ENCODE measurements at places on chromosomes 3 and 15.

DNA sequence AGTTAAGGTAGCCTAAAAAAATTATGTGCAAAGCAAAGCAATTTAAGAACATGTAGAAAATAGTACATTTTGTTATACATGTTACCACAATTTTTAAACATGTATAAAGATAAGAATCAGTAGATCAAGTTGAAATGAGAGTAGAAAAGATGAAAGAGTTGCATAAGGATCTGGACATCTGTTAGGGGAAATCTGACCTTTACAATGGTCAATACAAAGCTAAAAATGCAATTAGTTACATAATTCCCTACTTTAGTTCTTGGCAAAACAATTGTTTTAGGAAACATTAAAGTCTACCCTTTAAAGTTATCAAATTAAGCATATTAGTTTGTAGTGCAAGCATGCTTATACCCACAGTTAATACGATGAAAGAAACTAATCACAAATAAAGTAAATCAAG lies 32.7 kb downstream of the TOP2B start:
- DNase-seq: no peak

GRCh38 chr3:166634091-166634746 lies 745.9 kb downstream of the ZBBX start:
- no peak for DNase-seq

DNA sequence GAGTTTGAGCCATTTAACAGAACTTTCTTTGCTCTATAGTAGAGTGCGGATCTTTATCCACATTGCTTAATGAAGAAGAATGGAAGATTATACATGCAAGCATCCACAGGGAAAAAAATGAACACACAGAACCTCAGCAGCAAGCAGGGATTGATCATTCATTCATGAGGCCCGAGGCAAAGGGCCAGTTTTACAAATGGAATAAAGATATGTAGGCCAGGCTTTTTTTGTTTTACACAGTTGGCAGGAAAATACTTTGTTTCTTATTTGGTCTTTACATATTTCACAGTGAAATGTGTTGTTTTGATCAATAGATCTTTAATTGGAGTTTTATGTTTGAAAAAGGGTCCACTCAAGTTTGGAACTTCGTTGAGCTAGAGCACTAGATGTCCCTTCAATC lies 117.5 kb downstream of the LRTM1 start:
- no peak for DNase-seq

- no peak for DNase-seq
Observed at GRCh38 chr3:16461463-16462245, 51.8 kb downstream of the RFTN1 start.

DNA sequence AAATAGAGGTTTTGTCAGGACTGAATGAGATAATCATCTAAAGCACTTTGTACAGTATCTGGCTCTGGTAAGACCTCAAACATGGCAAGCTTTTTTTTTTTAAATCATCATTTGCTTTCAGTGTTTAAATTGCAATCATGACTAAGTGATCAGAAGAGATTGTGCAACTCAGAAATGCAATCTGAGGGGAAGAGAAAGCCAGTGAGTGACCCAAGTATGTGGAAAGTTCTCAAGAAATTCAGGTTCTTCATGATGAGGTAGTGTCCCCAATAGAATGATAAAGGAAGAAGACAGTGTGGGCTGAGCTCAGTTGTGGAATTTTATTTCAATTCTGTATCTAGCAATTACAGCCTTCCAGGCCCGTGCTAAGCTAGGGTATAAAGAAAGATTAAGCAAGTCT lies 132.2 kb upstream of the TBC1D5 start:
- DNase-seq: no peak

DNA sequence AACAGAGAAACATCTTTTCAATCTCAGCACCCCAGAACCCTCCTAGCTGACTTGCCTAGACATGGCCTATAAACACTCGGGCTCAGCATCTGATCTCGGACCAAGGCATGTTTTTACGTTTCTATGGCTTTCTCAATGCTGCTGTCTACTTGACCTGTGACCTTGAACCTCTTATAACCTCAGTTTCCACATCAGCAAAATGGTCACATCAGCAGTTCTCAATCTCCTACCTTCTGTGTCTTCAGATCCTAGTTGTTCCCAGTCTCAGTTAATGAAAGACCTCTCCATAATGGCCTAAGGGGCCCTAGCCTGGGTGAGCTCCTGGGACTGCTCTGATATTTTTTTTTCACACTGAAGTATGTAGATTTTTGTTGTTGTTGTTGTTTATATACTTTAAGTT lies 39.6 kb downstream of the SSUH2 start:
- no peak for DNase-seq

DNA sequence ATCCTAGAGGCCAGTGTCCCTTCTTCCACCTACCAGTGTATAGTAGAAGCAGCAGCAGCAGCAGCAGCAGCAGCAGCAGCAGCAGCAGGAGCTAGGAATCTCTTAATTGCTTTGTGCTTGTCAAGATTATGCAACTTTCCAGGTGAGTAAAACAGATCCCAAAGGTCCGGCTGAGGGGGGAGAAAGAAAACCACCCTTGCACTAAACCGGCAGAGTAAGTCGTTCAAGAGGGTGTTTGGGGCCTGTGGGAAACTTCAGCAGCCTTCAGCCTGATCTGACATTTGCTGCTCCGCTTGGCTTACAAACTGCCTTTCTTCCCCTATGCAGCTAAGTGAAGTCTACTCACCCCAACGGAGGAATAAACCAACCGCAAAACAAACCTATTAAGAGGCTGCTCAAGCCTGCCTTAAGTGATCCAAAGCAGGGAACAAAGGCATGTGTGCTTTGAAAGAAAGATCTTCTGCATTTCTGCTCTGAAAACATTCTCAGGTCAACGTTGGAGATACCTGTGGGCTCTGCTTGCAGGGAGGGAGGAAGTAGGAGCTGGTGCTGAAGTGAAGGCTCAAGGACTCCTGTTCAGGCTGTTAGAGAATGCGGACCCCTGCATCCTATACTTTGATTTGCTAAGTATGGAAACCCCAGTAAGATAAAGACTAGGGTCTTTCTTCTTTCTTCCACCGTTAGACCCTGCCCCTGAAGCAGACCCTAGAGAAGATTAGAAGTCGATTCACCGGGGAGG lies 35.7 kb upstream of the DLG1 start:
- no peak for DNase-seq

DNA sequence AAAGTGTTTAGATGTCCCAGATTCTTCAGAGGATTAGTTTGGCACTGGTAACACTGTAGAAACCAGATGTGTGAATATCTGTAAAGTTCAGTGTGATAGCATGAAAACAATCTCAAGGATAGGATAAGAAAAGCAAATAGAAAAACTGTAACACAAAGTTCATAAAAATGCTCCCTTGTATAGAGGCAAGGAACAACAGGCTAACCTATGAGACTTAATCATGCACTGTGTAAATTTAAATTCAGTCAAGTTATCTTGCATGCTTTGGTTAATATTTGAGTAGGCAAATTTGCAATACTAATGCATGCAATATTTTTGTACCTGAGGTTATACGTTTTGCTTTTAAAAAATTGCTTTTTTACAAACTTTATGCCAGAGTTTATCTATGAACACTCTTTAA lies 144.4 kb downstream of the USP13 start:
- DNase-seq: no peak

DNA sequence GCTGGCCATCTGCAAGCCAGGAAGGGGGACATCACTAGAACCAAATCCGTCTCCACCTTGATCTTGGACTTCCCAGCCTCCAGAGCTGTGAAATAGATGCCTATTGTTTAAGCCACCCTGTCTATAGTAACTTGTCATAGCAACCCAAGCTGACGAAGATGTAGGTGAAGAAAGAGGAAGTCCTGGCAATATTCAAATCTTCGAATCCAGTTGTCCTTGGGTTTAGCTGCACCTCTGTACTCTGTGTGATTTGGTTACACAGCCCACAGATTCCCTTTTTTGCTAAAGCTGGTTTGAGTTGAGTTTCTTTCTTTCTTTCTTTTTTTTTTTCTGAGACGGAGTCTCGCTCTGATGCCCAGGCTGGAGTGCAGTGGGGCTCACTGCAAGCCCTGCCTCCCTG lies 68.0 kb upstream of the XCR1 start:
- no peak for DNase-seq

DNA sequence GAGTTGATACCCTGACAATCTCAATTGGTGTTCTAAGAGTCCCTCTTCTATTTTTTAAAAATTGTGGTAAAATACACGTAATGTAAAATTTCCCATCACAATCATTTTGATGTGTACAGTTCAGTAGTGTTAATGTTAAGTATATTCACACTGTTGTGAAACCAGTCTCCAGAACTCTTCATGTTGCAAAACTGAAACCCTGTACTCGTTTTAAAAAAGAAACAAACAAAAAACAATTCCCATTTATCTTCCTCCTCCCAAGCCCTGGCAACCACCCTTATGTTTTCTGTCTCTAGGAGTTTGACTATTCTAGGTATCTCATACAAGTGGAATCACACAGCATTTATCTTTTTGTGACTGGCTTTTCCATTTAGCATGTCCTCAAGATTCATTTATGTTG lies 28.7 kb upstream of the ALPK3 start:
- no peak for DNase-seq
